CMK (cell line): ENCODE measurements at places on chromosomes 7 and 10.

DNA sequence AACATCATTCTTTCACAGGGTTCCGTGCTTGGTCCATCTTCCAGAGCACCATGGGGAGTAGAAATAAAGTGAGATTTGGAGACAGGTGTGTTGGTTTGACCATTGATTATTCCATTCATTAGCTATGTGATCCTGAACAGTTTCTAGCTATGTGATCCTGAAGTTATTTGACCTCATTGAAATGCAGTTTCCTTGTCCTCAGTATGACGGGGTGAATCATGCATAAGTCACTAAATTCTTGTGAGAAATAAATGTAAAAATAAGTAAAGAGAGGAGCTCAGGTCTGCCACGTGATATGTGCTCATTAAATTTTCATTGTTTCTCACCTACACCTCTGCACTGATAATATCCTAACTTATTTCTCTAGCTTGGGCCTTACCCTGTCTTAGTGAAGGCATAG, 34.1 kb upstream of the LHFPL3 start:
- no peak for DNase-seq

DNA sequence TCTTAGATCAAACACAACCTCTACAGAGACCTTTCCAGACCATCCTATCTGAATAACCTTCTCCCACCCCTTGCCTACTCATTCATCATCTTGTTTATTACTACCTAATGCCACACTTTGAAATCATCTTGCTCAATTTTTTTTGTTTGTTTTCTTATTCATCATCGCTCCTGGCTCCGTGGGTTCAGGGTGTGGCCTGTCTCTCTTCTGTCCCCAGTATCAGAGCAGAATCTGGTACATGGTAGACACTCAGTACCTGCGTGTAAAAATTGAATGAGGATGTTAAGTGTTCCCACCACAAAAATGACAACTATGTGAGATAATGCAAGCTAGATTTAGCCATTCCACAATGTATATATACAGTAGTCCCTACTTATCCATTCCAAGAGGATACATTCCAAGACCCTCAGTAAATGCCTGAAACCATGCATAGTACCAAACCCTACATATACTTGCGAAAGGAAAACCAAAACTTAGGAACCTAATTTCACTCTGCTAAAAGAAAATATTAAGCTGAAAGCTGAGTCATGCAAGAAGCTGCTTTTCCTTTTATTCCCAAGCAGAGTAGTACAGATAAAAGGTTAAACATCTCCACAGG, 72.1 kb upstream of the SEC61G start:
- DNase-seq = no peak

DNA sequence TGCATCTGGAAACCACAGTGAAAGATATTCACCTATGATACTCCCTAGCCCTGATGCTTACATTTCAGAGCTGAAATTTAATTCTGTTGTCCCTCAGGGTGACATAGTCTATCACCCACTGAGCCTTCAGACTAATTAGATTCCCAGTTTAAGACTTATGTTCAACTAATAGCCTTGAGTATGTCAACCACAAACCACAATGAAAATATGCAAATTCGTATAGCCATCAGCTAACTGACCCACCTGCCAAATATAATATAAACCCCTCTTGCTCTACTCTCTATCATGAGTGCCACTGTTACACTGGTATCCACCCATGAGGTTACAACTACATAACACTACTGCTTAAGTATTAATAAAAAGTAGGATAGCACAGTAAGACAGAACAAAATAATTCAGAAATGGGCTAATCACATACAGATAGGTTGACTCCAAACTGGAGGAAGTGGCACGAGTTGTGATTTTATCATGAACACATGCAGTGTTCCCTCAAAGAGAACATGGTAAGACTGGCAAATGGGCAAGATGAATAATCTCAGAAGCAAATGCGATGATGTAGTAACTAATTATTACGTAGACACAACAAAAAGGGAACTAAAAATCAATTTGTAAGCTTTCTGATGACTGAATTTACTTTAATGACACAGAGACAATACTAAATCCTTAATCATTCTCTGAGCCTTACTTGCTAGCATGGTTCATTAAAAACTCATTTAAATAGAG, 290.6 kb downstream of the PARD3 start:
- no peak for DNase-seq

GRCh38 chr7:37149051-37149772, 299.5 kb downstream of the ELMO1 start:
- no peak for DNase-seq

DNA sequence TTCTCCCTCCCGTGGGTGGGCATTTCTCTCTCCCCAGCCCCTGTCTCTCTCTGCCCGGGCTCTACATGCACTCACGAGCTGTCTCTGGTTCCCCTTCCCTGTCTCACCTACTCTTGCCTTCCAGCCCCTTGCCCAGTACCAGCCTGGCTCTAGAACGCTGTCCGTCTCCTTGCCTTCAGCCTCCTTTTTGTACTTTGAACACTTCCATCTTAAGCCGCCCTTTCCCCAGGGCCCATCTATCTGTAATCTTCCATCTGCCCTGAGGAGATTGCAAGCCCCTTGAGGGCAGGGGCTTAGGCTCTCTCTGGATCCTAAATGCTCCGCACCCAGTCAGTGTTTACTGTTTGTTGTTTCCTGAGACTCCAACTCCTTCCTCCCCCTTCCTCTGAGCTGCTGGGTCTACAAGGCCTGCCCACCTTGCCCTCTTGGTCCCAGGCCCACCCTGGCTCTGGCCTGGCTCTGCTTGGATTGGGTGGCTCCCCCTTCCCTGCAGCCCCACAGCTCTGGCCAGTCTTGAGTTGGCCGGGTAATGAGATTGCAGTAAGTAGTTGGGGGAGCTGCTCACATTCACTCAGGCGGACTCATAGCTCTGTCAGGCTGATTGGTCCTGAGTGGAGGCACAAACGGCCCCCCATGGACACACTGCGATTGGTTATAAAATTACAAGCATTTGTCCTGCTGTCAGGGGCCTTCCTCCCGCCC, 28.3 kb downstream of the POLL start:
- no peak for DNase-seq

GRCh38 chr10:6473901-6474370, 106.1 kb downstream of the PRKCQ start:
- no peak for DNase-seq

- DNase-seq = no peak
Observed at GRCh38 chr10:109282510-109282909, 640.8 kb downstream of the XPNPEP1 start.

GRCh38 chr7:129948877-129949291, 3.9 kb downstream of the UBE2H start:
- DNase-seq = no peak

DNA sequence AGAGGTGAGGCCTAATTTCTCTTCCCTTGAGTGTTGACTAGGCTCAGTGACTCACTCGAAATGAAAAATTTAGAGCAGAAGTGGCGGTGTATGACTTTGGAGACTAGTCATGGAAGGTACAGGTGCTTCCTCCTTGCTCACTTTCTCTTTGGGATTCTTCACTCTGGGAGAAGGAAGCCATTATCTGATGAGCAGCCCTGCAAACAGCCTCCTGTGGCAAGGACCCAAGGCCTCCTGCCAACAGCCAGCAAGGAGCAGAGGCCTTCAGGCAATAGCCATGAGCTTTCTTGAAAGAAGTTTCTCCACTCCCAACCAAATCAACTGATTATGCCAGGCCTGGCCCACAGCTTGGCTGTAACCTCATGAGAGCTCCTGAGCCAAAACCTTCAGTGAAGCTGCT, 369.6 kb upstream of the VWC2 start:
- DNase-seq = no peak

DNA sequence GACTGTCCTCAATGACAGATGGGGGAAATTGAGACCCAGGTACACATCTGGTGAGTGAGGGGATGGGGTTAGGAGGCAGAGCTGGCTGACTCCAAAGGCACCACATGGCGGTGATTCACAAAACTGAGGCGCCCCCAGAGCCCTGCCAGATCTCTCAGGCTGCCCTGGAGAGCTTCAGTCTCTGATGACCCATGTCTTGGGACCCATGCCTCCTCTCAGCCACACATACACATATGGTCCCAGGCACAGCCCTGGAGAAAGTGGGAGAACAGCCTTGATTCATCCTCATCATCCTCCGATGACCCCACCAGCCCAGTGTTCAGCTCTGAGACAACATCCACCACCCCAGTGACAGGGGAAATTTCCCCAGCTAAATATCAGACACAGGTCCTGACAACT, 426.0 kb downstream of the RPS24 start:
- DNase-seq = no peak
